ENCODE measurements at places on chromosomes 11 and 22.

- DNase-seq, result no peak
Observed at GRCh38 chr11:58465690-58466089, 23.7 kb upstream of the OR5B12 start.

DNA sequence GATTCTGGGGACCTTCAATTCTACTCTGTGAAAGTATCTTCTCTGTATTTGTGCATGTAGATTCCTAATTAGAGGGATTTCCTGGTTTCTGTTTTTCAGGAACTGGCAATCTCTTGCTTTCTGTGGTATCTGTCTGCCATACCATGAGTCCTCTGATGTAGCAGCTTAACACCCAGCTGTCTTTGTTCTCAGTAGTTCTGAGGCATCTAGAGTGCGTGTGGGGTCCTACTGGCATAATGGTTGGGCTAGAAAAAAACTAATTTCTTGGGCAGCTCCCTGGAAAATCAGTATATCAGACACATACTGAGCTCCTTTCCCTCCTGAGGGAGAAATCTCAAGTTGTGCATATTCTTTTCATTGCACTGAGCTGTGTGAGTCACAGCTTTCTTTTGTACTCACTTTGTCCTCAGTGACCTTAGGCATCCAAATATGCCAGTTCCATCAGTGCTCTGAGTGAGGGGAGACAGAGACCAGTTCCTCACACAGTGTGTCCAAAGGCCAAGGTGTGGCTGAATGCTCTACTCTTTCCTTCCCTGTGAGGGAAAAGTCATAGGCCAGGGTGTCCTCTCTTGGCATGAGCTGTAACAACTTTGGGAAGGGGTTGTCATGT is 35.5 kb upstream of the SLC22A24 start:
- DNase-seq, result no peak

GRCh38 chr11:129414144-129414872 is 38.7 kb downstream of the BARX2 start:
- no peak for DNase-seq

GRCh38 chr22:33352768-33353167 is 294.6 kb upstream of the SYN3 start:
- DNase-seq, result no peak

- no peak for DNase-seq
Observed at GRCh38 chr11:7160814-7161489, 72.2 kb downstream of the RBMXL2 start.

DNA sequence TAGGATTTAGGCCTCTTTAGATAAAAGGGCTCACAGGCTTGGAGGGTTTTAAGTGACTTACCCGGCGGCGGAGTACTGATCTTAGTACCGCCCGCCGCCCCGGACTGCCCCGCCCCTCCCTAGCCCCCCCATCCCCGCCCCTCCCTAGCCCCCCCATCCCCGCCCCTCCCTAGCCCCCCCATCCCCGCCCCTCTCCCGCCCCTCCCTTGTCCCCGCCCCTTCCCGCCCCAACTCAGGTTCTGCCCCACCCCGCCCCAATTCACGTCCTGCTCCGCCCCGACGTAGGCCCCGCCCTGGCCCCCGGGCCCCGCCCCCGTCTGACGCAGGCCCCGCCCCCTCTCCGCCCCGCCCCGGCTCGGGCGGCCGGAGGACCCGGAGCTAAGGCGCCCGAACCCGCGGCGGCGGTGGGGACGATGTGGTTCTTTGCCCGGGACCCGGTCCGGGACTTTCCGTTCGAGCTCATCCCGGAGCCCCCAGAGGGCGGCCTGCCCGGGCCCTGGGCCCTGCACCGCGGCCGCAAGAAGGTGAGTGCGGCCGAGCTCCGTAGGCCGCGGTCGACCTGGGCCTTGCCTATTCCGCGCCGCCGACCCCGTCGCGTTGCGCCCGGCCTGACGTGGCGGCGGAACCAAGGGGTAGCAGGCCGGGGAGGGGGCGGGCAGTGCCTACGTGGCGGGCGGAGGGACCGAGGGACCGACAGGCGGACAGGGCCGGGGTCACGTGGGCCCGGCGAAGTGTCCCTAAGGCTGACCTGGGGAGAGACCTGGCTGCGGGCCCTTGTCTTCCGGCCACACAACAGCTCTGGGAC is at the start of gene SCYL1:
Gene SCYL1, plus strand, starts transcription at position 343 of the 805 bp plus-strand sequence. Its CDS starts 71 bp downstream, at position 414.
- DNase-seq, result peak; percentile 94

DNA sequence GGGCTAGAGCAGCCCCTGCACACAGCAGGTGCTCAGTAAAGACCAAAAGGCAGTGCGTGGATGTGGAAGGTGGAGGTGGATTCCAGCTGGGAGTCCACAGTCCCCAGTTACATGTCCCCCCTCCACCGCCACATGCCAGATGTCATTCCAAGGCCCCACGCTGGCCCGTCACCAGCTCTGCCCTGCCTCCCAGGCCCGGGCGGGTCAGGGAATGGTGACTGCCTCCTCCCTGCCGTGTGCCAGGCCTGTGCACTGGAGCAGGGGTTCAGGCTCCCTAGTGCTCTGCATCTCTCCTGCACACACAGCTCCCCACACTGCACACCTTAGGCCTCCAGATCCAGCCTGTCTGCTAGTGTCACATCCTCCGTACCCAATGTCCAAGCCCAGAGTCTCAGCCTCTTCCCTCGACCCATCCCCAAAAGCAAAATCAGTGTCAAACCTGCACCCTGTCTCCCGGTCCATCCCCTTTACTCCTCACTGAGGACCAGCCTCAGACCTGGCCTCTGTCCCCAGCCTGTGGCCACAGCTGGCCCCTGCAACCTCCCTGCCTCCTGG is 40.2 kb upstream of the PRODH start:
- DNase-seq, result no peak

- no peak for DNase-seq
Observed at GRCh38 chr11:78149646-78150045, 10.2 kb upstream of the ALG8 start.

DNA sequence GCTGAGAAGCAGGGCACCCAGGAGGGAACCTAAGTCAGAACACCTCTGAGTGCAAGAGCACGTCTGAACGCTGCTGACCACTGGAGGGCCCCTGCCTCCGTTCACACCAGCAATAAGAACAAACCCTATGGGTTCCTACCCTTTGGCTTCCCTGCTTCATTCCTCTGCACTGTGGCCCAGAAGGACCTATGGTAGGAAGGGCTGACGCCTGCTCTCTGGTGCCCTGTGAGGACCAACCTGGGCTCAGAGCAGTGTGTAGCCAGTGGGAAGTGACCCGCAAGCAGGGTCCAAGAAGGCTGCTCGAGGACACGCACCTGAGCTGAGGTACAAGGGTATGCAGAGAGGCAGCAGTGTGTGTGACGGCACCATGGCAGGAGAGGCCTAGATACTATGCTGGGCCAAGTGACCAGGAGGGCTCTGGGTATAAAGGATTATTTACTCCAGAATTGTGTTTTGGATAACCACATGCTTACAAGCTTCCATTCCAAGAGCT is 68.8 kb upstream of the CLTCL1 start:
- DNase-seq, result no peak

GRCh38 chr11:123577081-123577598 is 77.3 kb downstream of the SCN3B start:
- peak; percentile 90 for DNase-seq

DNA sequence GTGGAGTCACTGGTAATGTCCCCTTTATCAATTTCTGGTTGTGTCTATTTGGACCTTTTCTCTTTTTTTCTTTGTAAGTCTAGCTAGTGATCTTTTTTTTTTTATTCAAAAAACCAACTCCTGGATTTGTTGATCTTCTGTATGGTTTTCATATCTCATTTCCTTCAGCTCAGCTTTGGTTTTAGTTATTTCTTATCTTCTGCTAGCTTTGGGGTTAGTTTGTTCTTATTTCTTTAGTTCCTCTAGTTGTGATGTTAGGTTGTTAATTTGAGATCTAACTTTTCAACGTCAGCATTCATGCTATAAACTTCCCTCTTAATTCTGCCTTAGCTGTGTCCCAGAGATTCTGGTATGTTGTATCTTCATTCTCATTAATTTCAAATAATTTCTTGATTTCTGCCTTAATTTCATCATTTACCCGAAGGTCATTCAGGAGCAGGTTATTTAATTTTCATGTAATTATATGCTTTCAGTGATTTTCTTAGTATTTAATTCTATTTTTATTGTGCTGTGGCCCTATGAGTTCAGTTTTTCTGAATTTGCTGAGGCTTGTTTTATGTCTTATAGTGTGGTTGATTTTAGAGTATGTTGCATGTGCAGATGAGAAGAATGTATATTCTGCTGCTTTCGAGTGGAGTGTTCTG is 29.0 kb downstream of the PI4KA start:
- no peak for DNase-seq

- no peak for DNase-seq
Observed at GRCh38 chr22:27250418-27250817, 551.1 kb downstream of the MN1 start.

- DNase-seq, result peak; percentile 58
Observed at GRCh38 chr11:65182258-65183170, 786 bp downstream of the CAPN1 start.

DNA sequence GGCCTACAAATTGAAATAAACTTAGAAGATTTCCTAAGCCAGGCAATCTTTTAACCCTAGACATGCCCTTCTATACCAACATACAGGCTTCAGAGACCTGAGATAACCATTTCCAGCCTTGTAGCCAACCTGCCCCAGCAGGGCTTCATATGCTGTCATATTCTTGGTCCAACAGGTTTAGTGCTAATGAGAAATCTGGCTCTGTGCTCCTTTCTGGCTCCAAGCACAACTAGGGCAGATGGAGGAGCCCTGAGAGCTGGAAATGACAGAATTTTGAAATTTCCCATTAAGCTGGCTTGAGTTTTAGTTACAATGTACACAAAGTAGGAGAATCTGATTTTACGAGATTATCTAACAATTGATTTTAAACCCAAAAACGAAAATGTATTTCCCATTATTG is 323.0 kb upstream of the CCDC90B start:
- DNase-seq, result no peak
